ENCODE measurements at places on chromosomes 3 and 15. TPM values are rescaled to one million over a fixed set of nuclear protein-coding genes. Genes with fewer than 3 reads are reported as not detected.

- DNase-seq: peak; percentile 37
These were observed 44.5 kb downstream of the LRRFIP2 start for GRCh38 chr3:37129871-37130270.

- DNase-seq: no peak
These were observed 77.6 kb downstream of the POLR2M start for GRCh38 chr15:57784081-57784511.

- no peak for DNase-seq
These were observed 45.9 kb upstream of the PGPEP1L start for GRCh38 chr15:99053380-99054024.

Gene TIMP4
- total RNA-seq: 6.1 TPM

Gene IGSF10
- 0.31 TPM for total RNA-seq

GRCh38 chr3:32105291-32106131 is 909 bp upstream of the GPD1L start:
- peak; percentile 8 for DNase-seq

Gene EAF1
- 20.7 TPM for total RNA-seq

GRCh38 chr15:52680041-52680391 is 828 bp upstream of the ATOSA start:
- peak; percentile 18 for DNase-seq

GRCh38 chr3:190059242-190059590 is 61.5 kb downstream of the P3H2 start:
- DNase-seq: no peak

Gene CHRM5
- total RNA-seq: 0.02 TPM

Gene SCN5A
- total RNA-seq: 1.7 TPM

Gene ANKRD63
- total RNA-seq: not detected

GRCh38 chr15:45326741-45327140 is 51.6 kb downstream of the GATM start:
- no peak for DNase-seq

GRCh38 chr3:126512026-126512425 is 5.5 kb downstream of the UROC1 start:
- peak; percentile 19 for DNase-seq

- no peak for DNase-seq
These were observed 126.0 kb upstream of the IQSEC1 start for GRCh38 chr3:13199006-13199776.

Gene SERPINI2
- total RNA-seq: not detected

- DNase-seq: no peak
These were observed 665.6 kb upstream of the UBE2E2 start for GRCh38 chr3:22537560-22537959.

- no peak for DNase-seq
These were observed 226.7 kb upstream of the THBS1 start for GRCh38 chr15:39354189-39354588.

Gene CPA3
- total RNA-seq: not detected

GRCh38 chr15:80272987-80273386 is 21.0 kb upstream of the CTXND1 start:
- DNase-seq: no peak

DNA sequence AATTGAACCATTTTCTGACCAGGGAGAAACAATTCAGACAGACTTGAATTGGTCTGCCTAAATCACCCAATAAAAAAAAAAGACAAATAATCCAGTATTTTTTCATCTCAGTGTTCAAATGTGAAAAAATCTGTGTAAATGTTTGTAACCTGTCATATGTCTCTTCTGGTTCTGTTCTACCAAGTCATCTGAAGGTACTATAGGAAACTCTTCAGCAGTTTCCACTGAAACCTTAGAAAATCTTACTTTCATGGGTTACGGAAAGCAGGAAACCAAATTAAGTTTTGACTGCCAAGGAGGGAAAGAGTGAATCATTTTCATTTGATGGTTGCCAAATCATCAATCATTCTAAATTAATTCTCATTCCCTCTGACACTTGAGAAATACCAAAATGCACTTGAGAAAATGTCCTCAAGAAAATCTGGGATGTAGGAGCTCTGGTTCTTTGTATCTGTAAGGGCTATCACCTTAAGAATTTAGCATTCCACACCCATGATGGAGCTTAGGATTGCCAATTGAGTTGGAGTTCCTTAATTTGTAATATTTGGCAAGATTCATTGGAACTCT is 278.2 kb upstream of the KCNH8 start:
- no peak for DNase-seq

- DNase-seq: no peak
These were observed 11.1 kb upstream of the PIK3R4 start for GRCh38 chr3:130757611-130758150.

Gene SPINK8
- total RNA-seq: not detected

Gene FAM227B
- total RNA-seq: 8.6 TPM

Gene CCK
- not detected for total RNA-seq

- DNase-seq: no peak
These were observed 36.1 kb upstream of the CNTN6 start for GRCh38 chr3:1056744-1057143.

- peak; percentile 60 for DNase-seq
These were observed 8.0 kb upstream of the ANKRD28 start for GRCh38 chr3:15805756-15806266.

DNA sequence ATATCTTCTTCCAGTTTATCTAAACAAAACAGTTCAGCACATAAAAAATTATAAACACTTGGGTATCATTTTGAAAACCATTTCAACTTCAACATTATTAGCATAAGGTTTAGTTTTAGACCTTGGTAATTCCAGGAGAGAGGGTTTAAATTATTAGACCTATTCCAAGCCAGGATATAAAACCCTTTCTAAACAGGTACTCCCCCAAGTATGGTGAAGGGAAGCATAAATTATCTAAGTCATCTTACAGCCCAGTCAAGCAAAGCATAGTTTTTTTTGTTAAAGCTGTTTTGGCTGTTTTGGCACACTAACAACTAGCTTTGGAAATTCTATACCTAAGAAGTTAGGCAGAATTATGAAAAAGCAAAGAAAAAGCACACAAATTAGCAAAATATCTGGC is 87.3 kb downstream of the FBN1 start:
- DNase-seq: no peak

Gene CCDC9B
- 4.4 TPM for total RNA-seq

- DNase-seq: no peak
These were observed 360.0 kb upstream of the PROK2 start for GRCh38 chr3:72144773-72145505.

DNA sequence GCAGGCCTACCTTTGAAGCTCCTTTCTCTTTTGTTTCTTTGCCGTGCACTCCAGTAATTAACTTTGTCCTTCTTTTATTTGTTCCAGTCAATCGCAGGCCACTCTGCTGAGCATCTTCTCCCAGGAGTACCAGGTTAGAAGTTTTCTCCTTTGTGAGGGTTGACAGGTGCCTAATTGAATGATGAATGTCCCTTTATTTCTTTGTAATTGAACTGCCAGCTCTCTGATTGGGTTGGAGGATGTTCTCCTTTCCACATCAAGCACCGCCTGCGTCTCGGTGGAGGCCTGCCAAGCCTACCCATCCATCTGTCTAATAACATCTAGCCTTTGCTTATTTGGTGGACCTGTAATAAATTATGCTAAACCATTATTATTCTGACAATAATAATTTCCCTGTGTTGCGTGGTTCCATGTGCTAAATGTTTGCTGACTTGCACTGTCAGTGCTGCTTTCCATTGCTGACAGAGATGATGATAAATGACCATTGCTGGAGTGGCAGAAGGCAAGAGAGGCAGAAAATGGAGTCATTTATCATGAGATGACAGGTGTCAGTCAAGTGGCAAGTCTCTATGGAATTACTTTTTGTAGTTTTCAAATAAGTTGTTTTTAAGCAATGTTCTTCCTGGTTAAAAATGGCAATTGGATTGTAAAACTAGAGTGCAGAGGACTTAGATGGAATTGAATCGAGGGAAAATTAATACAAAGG is 64.9 kb downstream of the CDIN1 start:
- peak; percentile 4 for DNase-seq

DNA sequence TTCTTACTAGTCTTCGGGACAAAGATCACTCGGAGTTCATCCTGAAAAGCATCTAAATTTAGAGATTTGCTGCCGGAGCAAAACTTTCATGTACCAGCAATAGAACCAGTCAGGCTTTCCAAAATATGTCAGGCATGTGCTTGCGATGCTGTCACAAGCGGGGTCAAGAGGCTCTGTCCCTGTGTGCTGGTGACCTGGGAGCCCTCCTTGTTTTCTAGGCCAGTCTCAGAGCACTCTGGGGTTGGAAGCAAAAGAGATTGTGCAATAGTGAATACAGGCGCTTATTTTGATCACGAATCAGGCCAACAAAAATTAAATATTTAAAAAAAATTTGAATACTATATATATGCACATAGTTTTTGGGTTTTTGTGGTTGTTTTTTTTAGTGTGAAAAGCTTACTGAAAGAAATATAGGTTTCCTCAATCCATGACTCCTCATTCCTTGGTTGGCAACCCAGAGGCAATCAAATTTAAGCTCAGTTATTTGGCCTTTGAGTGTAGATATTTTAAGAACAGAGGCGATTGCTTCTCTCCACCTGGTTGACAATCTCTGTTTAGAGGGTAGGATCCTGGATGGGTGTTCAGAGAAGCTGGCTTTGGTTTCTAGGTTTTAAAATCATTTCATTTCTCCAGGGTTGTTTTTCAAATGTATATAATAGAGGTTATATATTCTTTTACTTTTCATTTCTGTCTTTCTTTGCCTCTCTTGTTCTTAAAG is 8.4 kb upstream of the KLHL24 start:
- no peak for DNase-seq

Gene GFM1
- 107 TPM for total RNA-seq

DNA sequence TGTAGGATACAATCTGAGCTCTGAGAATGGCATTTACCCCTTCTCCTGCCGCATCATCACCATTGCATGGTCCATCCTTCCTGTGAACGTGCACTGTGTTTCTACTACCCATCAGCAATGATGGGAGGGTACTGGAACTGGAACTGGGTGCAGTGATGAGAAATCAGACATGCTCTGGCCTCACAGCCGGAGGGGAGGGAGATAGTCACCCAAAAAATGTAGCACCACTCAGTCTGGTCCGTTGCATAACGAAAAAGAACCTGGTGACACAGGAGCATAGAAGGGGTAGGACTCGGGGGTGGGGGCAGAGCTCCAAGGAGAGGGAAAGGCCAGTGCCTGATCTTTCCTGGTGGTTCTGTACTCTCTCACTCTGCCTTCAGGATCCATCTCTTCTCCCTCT is 205.0 kb downstream of the RPLP1 start:
- DNase-seq: no peak

Gene MAN2C1
- total RNA-seq: 32.6 TPM

Gene SERPINI1
- total RNA-seq: 3.3 TPM

Gene SLC25A26
- 21.5 TPM for total RNA-seq

Gene P2RY13
- total RNA-seq: not detected

GRCh38 chr3:28042095-28042635 is 199.3 kb upstream of the CMC1 start:
- no peak for DNase-seq

Gene COL8A1
- total RNA-seq: 26.9 TPM

GRCh38 chr15:31128919-31129768 is 27.6 kb upstream of the TRPM1 start:
- peak; percentile 48 for DNase-seq

GRCh38 chr15:84645496-84645895 is 8.6 kb downstream of the WDR73 start:
- no peak for DNase-seq

- DNase-seq: no peak
These were observed 13.0 kb downstream of the AGTR1 start for GRCh38 chr3:148710665-148711064.

Measured in A172 (cell line).